Stimulated activated CD8-positive, alpha-beta memory T cell treated with anti-CD3 and anti-CD28 coated beads, Interleukin-7, amount 100 ng/mL, for 1 hour (primary cell): ENCODE measurements at places on chromosomes 2 and 18.

- DNase-seq, result no peak
Observed at GRCh38 chr2:39663187-39663930, 2.4 kb upstream of the TMEM178A start.

- no peak for DNase-seq
Observed at GRCh38 chr2:149656996-149657395, 69.4 kb upstream of the MMADHC start.

- no peak for DNase-seq
Observed at GRCh38 chr2:186617771-186618170, 27.9 kb downstream of the ITGAV start.

GRCh38 chr2:178163395-178163794, 30.9 kb upstream of the OSBPL6 start:
- DNase-seq, result no peak

GRCh38 chr2:28326881-28327505, 65.7 kb upstream of the FOSL2 start:
- DNase-seq, result no peak

DNA sequence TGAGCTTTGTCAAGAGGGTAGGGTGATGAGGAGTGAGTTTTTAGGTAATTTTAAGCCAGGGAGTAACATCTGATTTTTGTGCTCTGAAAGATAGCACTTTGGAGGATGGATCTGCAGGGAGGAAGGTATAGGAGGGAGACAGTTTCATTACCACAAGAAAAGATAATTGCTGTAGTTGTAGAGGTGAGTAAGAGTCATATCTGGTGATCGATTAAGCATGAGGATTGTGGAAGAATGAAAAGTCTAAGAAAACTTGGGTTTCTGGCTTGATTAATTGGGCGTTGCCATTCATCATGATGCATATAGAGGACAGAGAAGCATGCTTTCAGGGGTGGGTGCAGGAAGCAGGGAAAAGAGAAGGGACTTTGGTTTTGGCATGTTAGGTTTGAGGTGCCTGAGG, 18.5 kb downstream of the KCMF1 start:
- DNase-seq, result no peak

- no peak for DNase-seq
Observed at GRCh38 chr2:235283246-235283645, 210.6 kb upstream of the AGAP1 start.

- DNase-seq, result no peak
Observed at GRCh38 chr18:7196421-7196820, 34.5 kb upstream of the LRRC30 start.

- no peak for DNase-seq
Observed at GRCh38 chr2:28318462-28319117, 74.1 kb upstream of the FOSL2 start.

DNA sequence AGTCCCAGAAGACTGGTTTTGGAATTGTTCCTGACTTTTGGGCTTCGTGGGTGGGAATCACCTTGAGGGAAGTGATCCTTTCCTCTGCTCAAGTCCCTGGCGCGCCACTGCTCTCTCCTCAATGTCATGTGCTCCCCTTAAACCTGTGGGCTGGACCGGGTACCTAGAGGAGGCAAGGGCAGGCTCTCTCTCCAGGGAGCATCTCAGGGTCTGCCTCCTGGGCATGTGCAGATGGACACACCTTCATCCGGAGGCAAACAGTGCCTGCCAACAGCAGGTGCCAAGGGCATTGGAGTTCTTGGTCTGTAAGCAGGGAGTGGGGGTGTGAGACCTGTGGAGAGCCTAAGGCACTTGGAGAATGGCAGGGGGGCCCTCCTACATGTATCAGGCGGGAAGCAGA, 142.6 kb downstream of the INHBB start:
- DNase-seq, result no peak

DNA sequence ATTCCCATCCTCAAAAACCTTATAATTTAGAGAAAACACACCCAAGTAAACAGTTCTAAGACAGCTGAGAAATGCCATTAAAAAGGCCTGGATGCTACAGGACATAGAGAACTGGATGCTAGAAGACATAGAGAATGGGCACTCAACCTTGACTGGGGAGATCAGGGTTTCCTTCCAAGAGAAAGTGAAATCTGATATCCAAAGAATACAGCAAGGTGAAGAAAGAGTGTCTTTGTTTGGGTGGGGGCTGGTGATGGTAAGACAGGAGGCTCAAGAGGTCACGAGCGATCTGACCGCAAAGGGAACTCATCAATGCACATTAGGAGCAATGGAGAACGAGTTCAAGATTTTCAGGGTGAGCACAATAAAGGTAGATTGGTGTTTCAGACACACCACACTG, 31.6 kb downstream of the EPB41L3 start:
- DNase-seq, result no peak

DNA sequence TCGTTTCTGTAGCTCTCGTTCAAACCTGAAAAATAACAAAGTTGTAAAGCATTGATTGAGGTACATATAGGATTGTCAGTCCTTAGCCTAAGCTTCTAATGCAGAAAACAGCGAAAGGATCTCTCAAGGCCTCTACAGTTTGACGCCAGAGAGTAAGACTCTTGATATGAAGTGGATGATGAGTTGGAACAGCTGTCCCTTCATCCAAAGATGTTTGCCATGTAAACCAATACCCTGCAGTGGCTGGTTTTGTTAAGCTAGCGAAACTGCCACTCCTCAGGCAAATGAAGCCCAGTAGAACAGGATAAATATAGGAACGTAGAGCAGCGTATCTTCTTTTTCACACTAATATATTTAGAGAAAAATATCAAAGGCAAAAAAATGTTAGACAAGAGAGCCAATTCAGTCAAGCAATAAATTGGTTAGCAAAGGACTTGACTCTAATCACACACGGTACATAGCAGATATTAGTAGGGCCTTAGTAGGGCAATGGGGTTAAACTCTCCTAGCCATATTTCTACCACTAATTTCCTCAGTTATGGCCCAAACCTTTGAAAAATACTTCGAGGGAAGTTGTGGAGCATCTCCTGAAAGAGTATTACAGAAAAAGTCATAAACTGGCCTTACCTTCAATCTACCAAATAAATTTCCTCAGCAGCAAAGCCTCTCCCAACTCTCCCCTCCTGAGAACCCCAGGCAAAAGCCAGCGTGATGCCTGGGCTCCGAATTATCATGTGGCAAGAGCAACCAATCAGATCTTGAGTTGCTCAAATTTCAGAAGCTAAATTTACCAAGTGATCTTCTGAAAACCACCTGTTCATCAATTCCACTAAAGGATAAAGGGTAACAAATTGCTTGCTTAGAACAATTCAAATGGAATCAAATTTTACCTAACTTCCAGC, at the start of gene NEB:
NEB (minus strand) TSS at position 706 of the 902 bp plus-strand sequence. CDS start 1,320 bp downstream, outside the sequence.
- DNase-seq, result no peak

GRCh38 chr2:2265747-2266279, 65.3 kb downstream of the MYT1L start:
- no peak for DNase-seq

GRCh38 chr2:42974721-42975717, 182.6 kb upstream of the HAAO start:
- peak; percentile 20 for DNase-seq

- DNase-seq, result no peak
Observed at GRCh38 chr2:226220511-226220910, 579.1 kb downstream of the IRS1 start.

DNA sequence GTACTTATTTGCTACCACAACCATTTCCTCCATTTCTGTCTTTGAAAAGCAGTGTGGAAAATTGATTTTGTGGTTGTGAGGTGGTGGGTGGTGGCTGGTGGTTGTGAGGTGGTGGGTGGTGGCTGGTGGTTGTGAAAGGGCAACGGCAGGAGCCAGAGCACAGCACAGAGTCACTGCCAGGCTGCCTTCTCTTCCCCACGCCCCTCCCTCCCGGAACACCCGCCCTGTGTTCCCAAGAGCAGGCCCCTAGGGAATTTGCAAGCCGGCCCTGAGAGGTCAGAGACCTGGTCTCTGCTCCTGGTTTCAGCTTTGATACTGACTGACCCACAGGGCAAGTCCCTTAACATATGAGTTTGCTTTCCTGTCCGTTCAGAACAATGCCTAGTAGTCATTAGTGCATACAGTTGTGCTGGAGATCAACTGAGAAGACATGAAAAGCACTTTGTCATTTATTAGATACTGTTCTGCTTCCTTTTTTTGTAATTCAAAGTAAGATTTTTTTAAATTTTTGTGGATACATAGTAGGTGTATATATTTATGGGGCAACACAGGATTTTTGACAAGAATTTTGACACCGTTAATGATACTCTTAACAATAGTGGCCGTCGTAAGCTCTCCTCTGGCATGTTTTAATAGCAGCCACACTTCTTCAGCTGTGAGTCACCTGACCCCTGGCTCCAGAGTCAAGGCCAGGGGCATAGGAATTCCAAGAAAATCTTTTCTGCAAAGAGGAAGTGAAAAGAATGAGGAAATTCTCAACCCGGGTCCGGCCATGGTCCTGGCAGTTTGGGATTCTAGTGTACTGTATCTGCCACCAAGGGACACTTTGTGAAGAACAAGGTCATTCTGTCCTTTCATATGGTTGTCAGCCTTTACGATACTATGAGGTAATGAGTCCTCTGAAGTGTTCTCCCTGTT, 53.2 kb downstream of the ITGA6 start:
- DNase-seq, result no peak

GRCh38 chr2:8539743-8540551, 141.9 kb upstream of the ID2 start:
- DNase-seq, result no peak

DNA sequence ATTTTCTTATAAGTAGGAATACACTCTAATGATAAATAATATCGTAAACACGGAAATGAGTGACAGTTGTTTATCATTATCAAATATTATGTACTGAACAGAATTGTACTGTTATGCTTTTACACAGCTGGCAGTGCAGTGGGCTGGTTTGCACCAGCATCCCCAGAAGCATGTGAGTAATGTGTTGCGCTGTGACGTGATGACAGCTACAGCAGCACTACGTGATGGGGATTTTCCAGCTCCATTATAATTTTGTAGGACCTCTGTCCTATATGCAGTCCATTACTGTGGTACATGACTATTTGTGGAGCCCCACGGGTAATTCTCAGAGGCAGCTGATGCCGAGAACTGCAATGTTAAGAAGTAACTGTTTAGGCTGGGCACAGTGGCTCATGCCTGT, 77.3 kb upstream of the ATG16L1 start:
- DNase-seq, result no peak
